ENCODE measurements at places on chromosomes 1 and 21.
A peak's percentile ranks its signal among the peaks of the same experiment; 100 is the strongest.

- no peak for DNase-seq
These were observed at the start of gene LAMC2 for GRCh38 chr1:183185941-183186490. TSS of gene LAMC2 (plus strand) at chr1:183186264. CDS start at chr1:183186353, 89 bp downstream.

DNA sequence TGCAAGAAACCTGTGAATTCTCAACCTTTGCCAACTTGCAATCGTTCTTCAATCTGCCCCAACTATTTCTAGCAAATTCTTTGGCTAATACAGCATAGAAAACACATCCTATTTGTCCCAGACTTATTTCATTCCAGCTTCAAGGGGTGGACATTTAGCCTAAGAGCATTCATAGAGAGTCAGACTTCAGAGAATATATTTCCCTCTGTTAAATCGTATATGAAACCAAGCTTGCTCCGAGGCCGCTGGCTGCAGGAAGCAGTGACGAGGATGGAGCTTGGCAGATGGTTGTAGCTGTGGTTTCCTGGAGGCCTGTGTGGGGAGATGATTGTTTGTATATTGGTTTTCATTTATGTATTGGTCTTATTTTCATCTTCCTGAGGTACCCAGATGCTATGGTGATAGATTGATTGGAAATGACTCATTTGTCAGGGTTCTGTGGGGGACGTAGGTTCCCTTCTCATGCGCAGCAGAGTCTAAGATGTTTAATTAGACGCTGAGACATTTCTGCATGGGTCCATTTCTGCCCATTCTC is 26.1 kb downstream of the MAN1C1 start:
- no peak for DNase-seq

- no peak for DNase-seq
These were observed 57.7 kb downstream of the SPATA6 start for GRCh38 chr1:48414264-48414663.

DNA sequence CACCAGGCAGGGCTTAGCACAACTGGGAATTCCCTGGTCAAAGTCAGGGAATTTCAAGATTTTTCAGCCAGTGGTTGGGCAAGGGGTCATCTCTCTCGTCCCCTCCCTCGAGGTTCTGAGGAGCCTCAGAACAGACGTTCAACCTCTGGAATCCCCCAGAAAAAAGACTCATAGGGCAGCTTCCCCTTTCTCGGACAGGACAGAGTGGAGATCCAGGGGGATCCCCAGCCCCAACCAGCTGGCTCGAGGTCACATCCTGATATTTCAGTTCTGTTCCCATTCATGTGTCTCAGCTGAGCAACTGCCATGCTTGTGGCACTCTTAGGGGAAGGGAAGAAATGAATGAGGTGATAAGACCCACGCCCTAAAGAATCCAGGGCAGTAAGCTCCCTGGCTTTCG is 4.9 kb upstream of the LAD1 start:
- DNase-seq = no peak

- DNase-seq = peak; percentile 98
These were observed 21.4 kb downstream of the CNST start for GRCh38 chr1:246587606-246588005.

DNA sequence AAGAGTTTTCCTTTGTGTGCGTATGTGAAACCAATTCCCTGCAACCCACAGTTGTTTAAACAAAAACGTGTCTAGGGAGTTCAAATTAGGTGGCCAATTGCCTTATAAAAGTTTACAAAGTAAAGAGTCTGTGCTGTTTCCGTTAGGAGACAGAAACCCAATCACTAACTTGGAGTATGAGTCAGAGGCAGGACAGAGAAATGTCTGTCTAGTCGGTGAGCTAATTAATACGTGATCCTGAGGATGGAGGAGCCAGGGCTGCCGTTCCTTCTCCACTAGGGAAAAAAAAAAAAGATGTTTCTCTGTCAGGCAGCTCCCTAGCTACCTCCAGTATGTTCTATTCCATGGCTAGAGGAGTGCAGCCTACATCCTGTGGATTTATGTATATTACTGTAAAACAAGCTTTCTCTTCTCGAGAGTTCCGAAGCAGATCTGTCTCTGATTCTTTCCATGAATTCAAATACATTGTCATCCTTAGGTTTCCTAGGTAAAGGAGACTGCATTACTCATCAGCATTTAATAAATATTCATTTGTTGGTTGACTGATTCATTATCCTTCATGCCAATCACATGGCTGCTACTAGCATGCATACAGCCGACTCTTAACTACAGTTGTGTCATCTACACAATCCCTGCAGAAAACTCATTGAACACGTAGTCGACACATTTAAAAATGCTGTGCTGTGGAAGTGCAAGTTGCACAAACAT is 430.6 kb downstream of the KIF26B start:
- peak; percentile 71 for DNase-seq

GRCh38 chr1:216049741-216050430 is 373.4 kb downstream of the USH2A start:
- no peak for DNase-seq

DNA sequence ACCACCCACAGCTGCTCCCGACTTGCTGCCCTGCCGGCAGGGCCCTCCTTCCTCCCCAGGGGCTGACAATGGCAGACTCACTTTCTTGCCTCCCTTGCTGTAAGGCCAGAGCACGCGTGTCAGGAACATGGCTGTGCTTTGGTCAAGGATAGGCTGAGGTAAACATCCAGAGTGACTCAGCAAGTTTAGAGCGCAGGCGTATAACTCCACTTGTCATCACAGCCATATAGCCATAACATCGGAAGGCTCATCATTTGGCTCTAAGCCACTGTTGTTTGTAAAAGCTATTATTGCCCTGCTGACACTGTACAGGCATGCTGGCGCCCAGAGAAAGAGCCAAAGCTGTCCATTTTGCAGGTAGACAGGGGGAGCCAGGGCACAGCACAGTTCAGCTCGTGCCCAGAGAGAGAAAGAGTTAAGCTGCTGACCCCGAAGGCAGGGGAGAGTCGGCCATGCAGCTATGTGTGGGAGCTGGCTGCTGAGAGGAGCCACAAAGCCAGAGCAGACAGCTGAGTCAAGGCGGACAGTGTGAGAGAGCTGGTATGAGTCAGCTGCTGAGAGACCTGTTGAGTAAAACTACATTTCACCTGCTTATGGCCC is 60.6 kb downstream of the GNG4 start:
- no peak for DNase-seq

DNA sequence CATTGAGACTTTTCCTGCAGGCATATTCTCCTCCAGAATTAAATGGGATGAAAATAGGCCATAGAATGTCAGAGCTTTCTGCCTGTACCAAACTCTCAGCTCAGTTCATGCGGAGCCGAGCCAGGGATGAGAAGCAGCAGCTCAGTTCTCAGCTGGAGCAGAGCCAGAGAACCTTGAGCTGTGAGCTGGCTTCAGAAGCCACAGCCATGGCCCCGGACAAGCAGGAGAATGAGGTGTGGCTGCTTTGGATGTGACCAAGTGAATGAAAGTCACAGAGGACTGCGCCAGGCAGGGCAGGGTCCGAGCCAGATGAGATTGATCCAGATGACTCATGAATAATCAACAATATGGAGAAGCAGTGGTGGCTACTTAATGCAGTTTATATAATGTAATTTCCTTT is 633.8 kb downstream of the NCAM2 start:
- no peak for DNase-seq

- no peak for DNase-seq
These were observed 1313.3 kb downstream of the KCNT2 start for GRCh38 chr1:195294911-195295310.

DNA sequence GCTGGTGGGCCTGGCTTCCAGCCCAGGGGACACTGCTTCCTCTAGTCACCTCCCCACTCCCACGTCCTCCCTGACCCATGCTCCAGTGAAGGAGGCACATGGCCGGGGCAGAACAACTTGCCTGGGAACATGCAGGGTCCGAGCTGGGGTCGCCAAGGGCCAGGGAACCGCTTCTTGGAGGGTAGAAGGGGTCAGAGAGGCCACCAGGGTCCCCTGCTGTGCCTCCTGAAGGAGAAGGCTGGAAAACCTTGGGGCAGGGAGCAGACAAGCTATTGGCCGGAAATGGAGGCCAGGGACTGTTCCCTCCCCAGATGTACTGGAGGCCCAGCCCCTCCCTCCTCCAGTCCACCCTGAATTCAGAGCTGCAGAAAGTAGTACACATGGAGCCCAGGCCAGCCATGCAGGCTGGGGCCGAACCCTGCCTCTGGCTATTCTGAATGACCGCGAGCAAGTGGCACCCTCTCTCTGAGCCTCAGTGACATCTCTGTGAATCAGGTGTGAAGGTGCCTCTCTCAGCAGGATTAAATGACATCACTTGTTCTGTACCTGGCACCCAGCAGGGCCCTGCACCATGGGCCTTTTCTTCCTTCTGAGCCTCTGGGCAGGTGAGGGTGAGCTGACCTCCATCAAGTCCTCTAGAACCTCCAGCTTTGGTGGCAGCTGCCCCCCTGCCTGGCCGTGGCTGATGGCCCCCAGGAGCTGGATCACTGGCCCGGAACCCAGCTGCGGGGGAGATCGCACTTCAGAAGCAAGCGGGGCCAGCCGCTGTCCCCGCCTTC is 15.7 kb downstream of the SPOCD1 start:
- no peak for DNase-seq

DNA sequence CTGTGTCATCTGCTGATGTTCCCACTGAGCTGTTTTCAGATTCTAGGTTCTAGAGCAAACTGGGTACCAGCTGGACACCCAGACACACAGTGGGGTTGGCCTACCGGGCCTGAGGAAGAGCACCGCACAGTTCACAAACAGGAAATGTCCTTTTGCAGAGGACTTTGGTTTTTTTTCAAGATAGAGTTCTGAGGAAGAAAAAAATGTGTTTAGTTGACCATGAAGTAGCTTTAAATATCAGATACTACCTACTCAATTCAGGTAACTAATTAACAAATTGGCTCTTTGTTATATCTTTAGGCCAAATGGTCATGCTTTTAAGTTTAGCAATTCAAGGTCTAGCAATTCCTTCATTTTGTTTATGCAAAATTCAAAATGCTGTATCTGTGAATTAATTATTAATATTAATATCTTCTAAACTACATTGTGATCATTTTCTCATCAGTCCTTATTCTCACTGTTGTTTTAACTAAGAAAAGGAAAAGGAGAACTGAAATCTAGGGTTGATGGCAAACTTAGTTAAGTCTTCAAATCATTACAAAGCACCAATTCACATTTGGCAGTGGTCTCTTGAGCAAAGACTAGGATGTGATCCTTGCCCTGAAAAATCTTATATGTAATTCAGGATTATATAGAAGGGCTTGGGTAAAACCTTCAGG is 17.2 kb upstream of the NCF2 start:
- DNase-seq = no peak

GRCh38 chr1:202952818-202953217 is 5.3 kb downstream of the ADIPOR1 start:
- peak; percentile 97 for DNase-seq

- no peak for DNase-seq
These were observed 11.2 kb downstream of the LAPTM5 start for GRCh38 chr1:30746212-30747032.

- no peak for DNase-seq
These were observed 16.2 kb downstream of the MTOR start for GRCh38 chr1:11245904-11246719.

- DNase-seq = peak; percentile 18
These were observed 119.8 kb upstream of the PTGFR start for GRCh38 chr1:78370779-78371482.

- peak; percentile 56 for DNase-seq
These were observed 202.6 kb downstream of the SLC45A1 start for GRCh38 chr1:8520483-8520966.

- no peak for DNase-seq
These were observed 5.8 kb downstream of the LRRC8D start for GRCh38 chr1:89826594-89826993.

DNA sequence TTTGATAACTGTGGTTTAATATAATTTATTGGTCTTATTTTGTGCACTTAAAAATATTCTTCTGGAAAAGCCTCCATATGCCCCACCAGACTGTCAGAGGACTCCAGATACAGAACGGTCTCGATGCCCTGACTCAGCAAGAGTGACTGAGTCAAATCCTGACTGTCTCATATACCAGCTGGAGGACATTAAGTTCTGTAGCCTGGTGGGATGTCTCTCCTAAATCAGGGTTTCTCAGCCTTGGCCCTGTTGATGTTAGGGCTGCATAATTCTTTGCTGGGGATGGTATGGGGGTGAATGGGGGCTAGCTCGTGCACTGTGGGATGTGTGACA is 67.7 kb upstream of the TLR5 start:
- no peak for DNase-seq

DNA sequence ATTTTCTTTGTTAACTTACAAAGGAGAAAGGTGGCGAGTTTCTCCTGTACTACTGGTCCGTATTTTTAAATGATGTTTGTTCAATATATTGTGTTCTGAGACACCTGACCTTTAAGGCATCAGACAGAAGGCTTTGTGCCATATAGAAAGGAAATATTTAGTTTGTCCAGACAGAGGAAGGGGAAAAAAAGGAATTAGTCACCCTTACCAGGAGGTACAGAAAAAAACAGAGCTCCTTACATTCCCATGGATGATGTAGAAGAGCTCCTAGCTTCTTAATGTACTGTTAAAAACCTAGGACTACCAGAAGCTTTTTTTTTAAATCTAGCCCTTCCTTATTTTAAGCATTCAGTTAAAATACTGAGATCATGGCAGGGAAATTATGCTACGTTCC is 12.4 kb upstream of the PODN start:
- no peak for DNase-seq

- DNase-seq = peak; percentile 55
These were observed 483 bp downstream of the UBQLN4 start for GRCh38 chr1:156052862-156053767.

- peak; percentile 63 for DNase-seq
These were observed 49.2 kb downstream of the ENAH start for GRCh38 chr1:225603538-225604354.

- no peak for DNase-seq
These were observed 79.4 kb downstream of the PAPPA2 start for GRCh38 chr1:176542352-176542751.
